ENCODE measurements at places on chromosomes 4 and X.

- no peak for DNase-seq
Measured at GRCh38 chrX:1593286-1594271, 2.2 kb downstream of the AKAP17A start.

- no peak for DNase-seq
Measured at GRCh38 chrX:133818019-133818418, 167.4 kb downstream of the GPC3 start.

DNA sequence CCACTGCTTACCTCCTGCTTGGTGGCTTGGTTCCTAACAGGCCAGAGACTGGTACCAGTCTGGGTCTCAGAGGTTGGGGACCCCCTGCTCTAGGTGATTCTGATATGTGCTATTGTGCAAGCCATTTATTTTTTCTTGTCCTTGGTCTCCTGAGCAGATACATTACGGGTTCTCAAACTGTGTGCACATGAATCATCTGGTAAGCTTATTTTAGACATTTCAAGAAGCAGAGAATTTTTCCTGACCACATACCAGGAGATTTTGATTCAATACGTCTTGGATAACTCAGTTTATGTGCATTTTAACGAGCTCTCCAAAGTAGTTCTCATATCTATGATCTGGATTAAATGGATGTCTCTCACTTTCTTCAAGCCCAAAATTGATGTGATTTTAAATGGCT lies 77.2 kb downstream of the FHIP1A start:
- DNase-seq, result no peak

DNA sequence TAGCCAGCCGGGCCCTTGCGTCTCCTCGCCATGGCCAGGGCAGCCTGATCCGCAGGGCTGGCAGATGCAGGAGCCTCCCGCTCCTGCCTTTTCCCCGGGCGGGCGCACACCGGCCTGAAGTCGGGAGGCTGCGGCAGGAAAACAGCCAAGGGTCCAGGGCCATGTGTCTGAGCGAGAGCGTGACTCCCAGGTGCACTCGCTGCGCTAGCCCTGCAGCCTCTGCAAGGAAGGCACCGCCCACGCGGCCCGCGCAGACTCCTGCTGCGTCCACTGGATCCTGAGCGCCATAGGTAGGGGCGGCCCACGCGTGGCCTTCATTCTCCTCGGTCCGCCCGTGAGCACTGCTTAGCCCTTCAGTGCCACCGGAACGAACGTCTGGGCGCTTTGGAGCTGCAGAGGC lies 379.9 kb downstream of the TRAM1L1 start:
- DNase-seq, result no peak

- no peak for DNase-seq
Measured at GRCh38 chr4:119124352-119124751, 11.3 kb upstream of the MYOZ2 start.

GRCh38 chrX:21929209-21929608 lies 11.3 kb upstream of the SMS start:
- DNase-seq, result no peak

- no peak for DNase-seq
Measured at GRCh38 chr4:154120690-154121345, 331.9 kb upstream of the SFRP2 start.

- no peak for DNase-seq
Measured at GRCh38 chr4:14496969-14497368, 505.3 kb upstream of the CPEB2 start.

DNA sequence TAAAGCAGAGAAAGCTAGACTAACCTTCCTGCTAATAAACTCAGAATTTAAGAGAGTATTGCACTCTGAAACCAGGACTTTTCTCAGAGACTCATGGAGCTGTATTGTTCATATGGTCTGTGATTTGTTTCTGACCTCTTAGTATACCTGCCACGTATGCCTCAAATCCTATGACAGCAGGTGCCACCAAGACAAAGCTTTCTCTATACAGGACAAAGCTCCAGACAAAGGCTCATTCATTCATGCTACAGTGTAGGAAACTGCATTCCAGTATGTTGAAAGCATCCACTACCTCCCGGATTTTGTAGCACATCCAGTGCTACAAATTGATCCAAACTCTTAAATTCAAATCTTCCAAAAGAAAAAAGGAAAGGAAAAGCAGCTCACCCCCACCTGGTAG lies 178.3 kb downstream of the CHIC2 start:
- DNase-seq, result no peak

DNA sequence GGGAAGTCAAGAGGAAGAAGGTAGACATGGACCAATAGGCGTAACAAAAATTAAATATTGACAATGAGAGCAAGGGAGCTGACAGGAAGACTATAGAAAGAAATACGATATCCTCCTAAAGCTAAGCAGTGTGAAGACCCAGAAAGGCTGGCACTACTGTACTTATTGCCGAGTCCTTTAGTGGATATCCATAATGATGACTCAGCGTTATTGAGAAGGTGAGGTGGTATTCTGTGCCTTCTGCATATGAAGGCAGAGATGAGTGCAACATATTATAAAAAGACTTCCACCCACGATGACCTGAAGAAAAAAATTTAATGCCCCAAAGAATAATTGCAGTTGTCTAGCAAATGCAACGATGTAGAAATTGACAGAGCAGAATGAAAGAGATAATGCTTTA lies 13.0 kb upstream of the MCF2 start:
- DNase-seq, result no peak

DNA sequence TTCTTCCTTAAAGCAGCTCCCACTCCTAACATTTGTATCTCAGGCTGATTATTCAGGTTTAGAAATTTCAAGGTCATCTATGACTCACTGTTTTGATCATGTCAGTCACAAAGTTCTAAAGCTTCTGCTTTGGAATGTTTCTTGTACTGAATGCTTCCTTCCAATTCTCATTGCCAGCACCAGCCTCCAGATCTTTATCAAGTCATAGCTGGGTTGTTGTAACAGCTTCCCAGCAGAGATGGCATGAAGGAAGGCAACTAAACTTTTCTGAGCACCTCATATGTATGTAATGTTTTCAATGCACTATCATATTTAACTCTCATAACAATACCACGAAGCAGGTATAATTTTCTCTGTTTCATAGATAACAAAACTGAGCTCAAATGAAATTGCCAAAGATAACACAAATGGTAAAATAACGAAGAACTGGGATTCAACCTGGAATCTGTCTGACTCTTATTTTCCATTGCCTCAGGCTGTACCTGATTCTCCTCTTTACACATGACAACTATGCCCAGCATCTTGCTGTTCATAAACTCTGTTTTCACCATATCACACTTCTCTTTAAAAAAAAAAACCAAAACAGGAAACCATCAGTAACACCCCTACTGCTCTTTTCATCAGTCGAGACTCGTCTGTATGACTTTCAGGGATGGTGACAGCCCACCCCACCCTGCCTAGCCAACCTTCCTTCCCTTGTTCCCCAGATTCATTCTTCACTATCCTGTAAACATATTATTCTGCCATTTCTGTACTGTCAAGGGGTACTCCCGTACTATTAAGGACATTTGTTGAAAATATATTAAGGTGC lies 13.4 kb downstream of the TRPC3 start:
- DNase-seq, result no peak

- no peak for DNase-seq
Measured at GRCh38 chr4:60450054-60450453, 750.1 kb upstream of the ADGRL3 start.

- DNase-seq, result no peak
Measured at GRCh38 chrX:134721766-134722532, 63.7 kb upstream of the PLAC1 start.

- DNase-seq, result no peak
Measured at GRCh38 chr4:8600686-8601085, 8.1 kb downstream of the CPZ start.

DNA sequence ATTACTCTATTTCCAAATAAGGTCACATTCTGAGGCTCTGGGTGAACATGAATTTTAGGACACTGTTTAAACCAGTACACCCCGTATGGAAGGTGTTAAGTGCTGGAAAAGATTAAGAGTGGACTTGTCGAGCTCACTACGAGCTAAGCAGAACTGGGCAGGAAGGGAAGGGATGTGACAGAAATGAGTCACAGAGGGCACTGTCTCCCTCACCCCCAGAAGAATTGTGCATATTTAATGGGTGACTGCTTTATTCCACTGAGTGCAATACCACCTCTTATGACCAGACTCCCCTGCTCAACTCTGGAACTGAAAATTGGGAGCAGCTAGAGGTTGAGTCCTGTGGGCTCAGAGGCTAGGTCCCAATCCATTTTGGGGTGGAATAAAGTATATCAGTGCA lies 187.4 kb upstream of the RPS6KA3 start:
- DNase-seq, result no peak

DNA sequence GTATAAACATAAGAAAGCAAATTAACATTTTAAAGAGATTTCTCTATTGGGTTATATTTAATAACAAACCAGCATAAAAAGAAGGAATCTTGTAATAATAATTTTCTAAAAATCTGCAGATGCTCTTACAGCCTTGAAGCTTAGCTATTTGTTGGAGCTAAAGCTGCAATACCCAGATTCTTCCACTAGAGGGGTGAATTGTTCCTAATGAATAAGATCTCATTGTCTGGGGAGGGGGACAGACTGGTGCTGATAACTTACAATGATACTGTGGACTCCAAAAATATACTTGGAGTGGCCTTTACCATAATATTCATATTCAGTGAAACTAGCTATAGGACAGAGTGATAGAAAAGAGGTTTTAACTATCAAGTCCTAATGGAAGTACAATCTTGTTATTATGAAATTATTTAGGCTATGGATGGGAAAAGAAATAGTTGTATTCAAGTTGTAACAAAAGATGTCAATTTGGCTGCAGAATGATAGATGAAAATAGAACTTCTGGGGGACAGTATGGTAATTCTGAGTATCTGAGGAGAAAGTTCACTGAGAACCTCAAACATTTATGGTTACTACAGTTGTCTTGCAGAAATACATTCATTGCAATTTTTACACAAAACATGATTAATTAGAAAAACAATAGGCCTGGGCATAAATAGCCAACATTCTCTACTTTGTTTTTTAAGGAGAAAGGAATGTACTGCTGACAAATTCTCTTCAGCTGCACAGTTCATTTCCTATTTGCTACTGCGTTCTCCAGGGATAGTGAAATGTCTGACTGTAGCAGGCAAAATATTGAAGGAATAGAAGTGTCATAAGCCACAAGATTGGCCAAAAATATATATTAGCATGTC lies 443.3 kb downstream of the GBA3 start:
- DNase-seq, result no peak

GRCh38 chr4:106355193-106355592 lies 13.4 kb downstream of the GIMD1 start:
- DNase-seq, result no peak

- no peak for DNase-seq
Measured at GRCh38 chrX:123447506-123447905, 263.4 kb downstream of the GRIA3 start.

- DNase-seq, result no peak
Measured at GRCh38 chrX:130772105-130772775, 130.8 kb downstream of the ENOX2 start.

DNA sequence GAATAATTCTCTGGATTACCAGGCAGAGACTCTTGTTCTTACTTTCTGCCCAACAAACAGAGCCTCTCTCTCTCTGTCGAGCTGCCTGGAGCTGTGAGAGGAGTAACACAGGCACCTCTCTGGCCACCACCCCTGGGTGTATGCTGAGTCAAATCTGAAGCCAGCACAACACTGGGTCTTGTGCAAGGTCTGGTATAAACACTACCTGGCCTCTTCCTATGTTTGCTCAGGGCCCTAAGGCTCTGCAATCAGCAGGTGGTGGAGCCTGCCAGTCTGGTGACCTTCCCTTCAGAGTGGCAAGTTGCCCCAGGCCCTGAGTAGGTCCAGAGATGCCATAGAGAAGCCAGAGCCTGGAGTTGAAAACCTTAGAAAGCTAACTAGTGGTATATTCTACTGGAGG lies 139.9 kb downstream of the CPXCR1 start:
- DNase-seq, result no peak

DNA sequence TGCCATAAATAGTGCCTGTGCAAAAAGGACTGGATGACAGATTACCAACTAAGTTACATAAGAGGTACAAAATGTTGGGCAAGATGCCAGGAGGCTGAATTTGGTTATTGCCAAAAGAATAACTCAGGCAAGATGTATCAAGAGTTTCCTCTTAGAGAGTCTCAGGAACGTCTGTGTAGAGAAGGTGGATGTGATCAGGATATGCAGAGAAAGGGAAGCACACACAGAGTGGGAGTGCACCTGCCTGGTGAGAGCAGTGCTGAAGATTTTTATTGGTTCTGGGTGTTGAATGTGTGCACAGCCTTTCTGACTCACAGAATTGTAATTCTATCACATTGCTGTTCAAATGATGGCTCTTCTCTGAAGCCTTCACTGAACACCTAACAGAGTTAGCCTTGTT lies 156.8 kb upstream of the HS3ST1 start:
- no peak for DNase-seq

- DNase-seq, result no peak
Measured at GRCh38 chr4:42152507-42153504, at the start of gene BEND4. BEND4 (minus strand) TSS chr4:42152655; CDS start chr4:42152143, 512 bp downstream.

DNA sequence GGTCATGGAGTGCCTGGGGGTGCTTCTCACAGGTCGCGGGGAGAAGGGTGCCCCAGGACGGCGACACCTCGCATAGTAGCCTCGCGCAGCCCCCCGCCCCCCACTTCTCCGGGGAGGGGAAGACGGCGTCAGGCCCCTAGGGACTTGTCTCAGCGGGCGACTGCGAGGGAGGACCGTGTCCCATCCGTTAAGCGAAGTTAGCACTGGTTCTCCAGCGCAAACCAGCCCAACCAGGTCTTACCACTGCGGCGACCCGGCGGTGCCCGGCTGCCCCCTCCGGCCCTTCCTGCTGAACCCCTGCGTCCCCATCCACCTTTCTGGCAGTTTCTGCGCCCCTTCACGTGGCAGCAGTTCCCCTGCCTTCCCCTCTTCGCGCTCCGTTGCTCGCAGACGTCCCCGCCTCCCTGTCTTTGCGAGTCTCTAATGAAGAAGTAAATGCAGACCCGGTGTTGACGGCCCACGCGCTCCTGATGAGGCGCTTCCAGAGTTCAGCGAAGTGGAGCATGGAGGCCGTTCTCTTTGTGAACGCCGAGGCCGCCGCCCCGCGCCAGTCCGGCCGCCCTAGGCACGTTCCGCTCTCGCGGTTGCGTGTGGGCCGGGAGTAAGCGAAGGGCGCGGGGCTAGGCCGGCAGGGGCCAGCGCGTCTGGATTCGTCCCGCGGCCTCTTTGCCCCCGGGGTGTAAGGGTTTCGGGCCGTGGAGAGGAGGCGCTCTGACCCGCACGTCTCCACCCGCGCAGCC lies 3.0 kb downstream of the SLIT2 start:
- DNase-seq, result peak; percentile 57

DNA sequence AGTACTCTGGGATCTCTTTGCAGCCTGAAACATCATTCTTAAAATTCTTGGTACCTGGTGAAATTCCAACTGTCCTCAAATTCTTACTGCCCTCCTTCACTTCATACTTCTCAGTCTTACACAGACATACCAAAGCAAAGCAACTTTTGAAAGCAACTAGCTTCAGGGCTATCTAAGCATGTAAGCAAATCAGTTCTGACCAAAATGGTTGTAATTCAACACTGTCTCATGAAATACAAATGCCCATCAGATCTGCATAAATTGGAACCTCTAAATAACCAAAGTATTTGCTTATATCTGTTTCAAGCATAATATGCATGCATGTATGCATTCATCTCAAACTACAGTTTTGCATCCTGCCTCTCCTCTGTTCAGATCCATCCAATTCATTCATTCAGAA lies 308.1 kb upstream of the PPARGC1A start:
- DNase-seq, result no peak
